ENCODE measurements at places on chromosomes 11 and 22.

DNA sequence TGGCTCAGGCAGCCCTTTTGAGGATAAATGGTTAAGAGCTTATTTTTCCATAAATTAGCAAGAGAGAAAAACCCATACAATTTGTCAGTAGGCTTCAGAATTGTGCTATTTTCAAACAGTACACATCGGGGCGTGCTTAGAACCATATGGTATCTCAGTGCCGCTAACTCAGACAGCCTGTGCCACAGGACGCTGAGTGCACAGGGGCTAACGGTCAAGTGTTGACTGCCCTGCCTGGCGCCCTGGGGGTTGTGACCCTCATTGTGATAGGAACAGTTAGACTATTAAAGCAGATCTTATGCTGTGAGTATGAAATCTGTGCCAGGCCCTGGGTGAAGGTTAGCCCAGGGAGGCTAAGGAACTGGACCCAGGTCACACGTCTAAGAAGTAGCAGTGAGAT is 1519.7 kb downstream of the BRD1 start:
- DNase-seq = no peak

DNA sequence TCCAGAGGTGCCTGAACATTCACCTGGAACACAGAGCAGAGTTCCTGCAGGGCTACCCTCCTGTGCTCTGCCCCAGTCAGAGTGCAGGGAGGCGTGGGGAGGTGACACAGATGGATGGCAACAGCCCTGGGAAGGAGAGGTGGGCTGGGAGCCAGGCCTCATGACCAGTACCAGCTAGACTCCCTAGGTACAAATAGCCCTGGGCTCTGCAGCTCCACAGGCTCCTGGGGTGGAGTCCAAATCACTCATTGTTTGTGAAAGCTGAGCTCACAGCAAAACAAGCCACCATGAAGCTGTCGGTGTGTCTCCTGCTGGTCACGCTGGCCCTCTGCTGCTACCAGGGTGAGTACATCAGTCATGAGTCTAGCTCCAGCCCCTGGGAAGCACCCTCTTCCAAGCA is at the start of gene SCGB1D2:
Gene SCGB1D2 (plus strand): TSS at position 219 of the 400 bp plus-strand sequence. CDS start 69 bp downstream, at position 288.
- DNase-seq = no peak

- no peak for DNase-seq
These were observed 4.8 kb upstream of the FTH1 start for GRCh38 chr11:61972112-61972671.

DNA sequence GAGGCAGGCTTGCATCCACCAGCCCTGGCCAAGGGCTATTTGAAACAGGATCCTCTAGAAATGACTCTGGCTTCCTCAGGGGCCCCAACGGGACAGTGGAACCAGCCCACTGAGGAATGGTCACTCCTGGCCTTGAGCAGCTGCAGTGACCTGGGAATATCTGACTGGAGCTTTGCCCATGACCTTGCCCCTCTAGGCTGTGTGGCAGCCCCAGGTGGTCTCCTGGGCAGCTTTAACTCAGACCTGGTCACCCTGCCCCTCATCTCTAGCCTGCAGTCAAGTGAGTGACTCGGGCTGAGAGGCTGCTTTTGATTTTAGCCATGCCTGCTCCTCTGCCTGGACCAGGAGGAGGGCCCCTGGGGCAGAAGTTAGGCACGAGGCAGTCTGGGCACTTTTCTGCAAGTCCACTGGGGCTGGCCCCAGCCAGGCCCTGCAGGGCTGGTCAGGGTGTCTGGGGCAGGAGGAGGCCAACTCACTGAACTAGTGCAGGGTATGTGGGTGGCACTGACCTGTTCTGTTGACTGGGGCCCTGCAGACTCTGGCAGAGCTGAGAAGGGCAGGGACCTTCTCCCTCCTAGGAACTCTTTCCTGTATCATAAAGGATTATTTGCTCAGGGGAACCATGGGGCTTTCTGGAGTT is 13.3 kb downstream of the IL10RA start:
- DNase-seq = no peak

GRCh38 chr11:33742249-33742851 is 6.1 kb upstream of the CD59 start:
- DNase-seq = no peak

DNA sequence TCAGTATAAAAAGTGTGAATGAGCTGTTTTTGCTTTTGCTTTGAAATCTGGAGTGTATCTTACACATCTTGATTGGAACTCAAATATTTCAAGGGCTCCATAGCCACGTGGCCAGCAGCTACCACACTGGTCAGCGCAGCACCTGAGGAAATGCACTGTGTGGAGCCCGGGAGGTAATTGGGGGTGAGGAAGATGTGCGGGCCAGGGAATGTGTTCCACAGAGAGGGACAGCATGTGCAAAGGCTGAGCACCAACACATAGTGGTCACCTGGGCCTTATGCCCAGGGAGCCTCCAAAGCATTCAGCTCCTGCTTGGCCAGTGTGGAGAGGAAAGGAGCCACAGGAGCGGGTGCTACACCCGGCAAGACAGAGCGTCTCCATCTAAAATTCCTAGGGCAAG is 20.8 kb downstream of the RELT start:
- no peak for DNase-seq

DNA sequence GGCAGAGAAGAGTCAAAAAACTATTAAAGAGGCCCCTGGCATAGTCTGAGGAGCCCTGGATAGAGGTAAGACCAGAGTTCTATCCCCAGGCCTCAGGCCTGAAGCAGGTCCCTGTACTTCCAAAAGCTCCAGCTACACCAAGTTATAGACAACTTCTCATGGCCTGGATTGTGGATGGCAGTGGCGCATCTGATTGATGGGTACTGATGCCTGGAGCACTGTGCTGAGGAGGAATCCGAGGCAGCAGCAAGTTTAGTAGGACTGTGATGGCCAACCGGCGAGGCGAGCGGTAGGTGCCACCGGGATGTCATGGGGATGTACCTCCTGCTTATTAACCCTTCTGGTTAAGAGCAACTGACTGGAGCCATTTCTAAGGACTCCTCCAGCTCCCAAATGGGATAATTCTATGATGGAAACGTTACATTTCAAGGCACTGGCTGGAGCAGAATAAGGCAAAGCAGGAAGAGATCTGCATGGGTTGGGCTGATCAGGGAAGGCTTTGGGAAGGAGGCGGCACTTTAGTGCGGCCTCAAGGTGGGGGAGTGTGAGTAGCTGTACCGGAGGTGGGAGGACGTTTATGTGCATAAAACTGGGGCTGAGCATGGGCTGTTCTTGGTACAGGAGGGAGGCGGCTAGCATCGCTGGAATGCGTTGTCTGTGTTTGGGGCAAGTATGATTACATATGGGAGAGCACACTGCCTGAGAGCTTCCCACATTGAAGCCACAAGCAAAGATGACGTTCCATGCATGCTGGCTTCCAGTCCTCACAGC is 24.2 kb upstream of the JAM3 start:
- no peak for DNase-seq

DNA sequence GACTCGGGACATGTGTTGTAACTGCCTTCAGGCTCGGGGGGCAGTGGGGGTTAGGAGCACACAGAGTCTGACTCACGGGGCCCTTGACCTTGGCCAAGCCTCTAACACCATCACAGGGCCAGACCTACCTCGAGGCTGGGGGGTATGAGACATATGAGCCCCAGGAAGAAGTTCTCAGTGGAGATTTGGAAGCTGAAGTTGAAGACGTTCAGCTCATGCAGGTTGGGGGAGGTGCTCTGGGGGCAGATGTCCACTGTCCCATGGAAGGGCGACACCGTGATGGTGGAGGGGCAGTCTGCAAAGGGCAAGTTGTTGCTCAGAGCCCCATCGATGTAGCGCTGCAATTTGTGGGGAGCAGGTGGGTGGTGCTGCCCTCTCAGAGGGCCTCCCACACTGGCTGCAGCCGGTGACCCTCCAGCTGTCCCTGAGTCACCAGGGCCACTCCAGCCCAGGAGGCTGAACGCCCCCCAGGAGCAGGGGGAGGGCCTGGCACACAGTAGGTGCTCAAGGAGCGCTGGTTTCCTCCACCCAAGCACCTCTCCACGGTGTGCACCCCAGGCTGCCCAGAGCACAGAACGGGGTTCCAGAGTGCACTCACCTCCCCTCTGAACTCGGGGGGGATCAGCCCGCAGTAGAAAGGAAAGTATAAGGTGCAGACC is 2.5 kb downstream of the PNPLA5 start:
- DNase-seq = no peak

DNA sequence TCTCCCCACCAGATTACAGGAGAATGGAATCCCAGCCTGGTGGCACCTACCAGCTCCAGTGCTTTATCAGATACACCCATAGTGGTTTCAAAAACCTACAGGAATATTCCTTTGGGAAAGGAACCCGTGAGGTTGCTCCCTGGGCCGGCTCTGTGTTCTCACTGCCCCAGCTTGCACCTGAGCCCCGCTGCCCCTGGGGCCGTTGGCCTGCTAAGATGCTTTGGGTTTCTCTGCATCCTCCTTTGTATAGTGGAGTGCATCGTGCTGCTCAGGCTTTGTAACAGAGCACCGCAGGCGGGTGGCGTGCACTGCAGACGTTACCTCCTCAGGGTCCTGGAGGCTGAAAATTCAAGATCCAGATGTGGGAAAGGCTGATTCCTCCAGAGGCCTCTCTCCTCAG is 414.1 kb downstream of the BRD1 start:
- DNase-seq = no peak

DNA sequence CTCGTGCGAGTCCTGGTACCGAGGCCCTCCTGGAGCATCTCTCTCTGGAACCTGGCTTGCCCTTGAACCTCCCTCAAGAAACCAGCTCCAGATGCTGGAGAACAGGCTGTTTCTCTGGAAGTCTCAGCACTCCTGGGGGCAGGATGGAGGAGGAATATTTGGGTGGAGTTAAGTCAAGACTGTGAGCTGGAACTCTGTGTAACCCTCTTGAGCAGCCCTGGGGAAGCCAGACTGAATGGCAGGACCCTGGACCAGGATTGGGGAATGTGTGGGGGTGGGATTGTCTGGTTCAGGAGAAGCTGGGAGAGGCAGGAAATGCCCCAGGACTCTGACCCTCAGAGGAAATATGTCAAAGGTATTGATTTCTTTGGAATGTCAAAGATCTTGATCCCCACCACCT is 7.7 kb downstream of the CREB3L1 start:
- DNase-seq = no peak

DNA sequence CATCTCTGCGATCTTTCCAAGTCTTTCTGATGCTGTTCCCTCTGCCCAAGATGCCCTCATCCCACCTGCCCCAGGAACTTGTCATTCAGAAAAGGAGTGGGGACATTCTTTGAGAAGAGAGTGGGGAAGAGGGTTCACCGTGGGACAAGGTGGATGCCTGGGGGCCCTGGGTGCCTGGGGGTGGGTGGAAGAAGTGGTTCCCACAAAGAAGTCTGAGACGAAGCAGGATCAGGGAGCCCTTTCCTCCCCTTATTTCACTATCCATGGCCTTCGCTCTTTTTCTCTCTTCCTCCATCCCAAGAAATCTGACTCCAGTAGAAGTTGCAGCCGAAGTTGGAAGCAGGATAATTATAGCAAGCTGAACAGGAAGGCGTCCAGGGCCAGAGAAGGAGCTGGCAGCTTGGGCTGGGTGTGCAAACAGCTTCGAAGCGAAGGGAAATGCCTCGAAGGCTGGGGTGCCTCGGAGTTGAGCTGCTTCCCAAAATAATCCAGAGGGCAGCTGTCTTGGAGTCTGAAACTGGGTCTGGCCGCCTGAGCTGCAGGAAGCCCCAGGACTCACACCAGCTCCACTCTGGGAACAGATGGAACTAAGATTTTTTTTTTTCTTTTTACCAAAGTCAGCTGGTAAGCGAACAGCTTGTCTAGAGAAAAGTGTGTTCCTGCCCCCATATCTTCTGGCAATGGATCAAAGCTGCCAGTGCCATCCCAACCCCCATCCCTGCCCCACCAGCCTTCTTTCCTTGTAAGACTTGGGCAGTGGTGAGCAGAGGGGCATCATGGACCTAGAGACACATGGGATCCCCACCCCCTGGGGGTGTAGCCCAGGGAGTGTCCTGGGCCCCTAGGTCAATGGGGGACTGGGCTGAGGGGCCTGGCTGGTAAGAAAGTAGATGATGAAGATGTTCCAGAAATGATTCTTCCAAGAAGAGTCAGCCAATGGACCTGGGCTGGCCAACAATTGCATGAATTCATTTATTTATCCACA is 31.5 kb downstream of the PARVG start:
- DNase-seq = no peak

- no peak for DNase-seq
These were observed 1081.6 kb downstream of the BRD1 start for GRCh38 chr22:48745842-48746788.

DNA sequence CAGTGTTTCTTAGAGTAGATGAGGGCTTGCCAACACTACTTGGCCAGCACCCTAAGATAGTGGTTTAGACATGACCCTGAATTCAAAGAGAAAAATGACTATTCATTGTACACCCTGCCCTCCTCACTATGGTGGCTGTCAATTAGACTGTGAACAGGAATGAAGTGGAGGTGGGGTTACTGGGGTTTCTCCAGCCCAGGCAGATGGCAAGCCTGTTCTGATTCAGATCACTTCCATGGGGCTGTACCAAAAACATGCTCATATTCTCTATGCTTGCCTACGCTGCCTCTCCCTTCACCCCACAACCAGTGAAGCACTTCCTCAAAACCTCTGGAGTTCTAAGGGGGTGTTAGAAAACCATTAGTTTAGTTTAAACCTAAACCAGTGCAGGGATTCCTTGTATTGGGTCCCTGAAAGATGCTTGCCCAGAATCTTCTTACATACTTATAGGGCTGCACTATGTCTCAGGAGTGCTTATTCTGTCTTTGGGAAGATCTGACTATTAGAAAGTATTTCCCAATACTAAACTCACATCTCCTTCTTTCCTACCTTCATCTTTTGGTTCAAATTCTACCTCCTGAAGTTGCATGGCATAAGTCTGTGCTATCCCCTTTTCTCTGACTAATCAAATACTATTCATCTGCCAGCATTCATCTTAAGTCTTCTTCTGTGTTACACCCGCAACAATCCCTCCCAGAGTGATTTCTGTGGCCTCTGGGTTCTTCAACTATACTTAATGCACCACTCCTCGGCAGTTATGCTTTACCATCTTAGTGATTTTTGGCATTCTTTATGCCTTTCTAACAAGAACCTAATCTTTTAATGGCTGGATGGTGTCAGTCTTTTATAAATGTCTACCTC is 71.8 kb downstream of the ATG16L2 start:
- DNase-seq = no peak

- no peak for DNase-seq
These were observed 12.5 kb upstream of the CSF2RB start for GRCh38 chr22:36900880-36901279.

DNA sequence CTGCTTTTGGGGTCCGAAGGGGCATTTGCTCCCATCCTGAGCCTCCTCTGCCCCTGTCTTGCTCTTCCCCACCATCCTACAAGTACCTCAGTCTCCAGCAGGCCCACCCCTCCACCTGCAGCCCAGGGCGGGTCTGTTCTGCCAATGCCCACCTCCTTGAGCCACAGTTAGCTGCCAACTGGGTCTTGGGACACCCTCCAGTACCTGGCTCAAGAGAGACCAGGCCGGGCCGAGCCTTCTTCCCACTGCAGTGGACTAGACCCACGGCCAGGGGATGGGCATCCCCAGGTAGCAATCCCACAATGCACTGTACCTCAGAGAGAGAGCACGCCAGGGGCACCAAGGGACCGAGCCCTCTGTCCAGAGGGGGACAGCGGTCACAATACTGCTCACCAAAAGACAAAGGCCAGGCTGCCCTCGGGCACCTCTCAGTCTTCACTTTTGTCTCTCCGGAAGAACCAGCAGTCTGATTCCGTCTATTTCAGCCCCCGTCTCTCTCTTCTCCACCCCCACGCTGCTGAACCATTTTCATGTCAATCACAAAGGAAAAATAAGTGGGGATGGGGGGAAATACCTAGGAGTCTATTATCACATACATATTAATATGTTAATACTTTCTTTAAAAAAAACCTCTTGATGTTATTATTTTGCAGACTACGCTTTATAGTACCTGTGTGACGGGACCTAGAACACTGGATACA is 51.7 kb downstream of the SYT13 start:
- no peak for DNase-seq
